ENCODE measurements at places on chromosomes 11 and 22. TPM values are rescaled to one million over a fixed set of nuclear protein-coding genes. Genes with fewer than 3 reads are reported as not detected.

Gene PPFIBP2
- polyA plus RNA-seq, result 29.1 TPM

Gene PAMR1
- polyA plus RNA-seq, result not detected

Gene TMEM41B
- 9.0 TPM for polyA plus RNA-seq

Gene MYOD1
- not detected for polyA plus RNA-seq

Gene OR2AG2
- polyA plus RNA-seq, result not detected

Gene SPDYC
- not detected for polyA plus RNA-seq

Gene STIM1
- polyA plus RNA-seq, result 22.1 TPM

Gene SLC29A2
- polyA plus RNA-seq, result 3.0 TPM

Gene MYRF
- not detected for polyA plus RNA-seq

Gene CFAP68
- 25.7 TPM for polyA plus RNA-seq

Gene C11orf91
- not detected for polyA plus RNA-seq

Gene C11orf87
- polyA plus RNA-seq, result not detected

Gene IGF2
- not detected for polyA plus RNA-seq

Gene SCGB1D2
- polyA plus RNA-seq, result not detected

Gene HTR3B
- polyA plus RNA-seq, result not detected

Gene BBS1
- 10.3 TPM for polyA plus RNA-seq

Gene MIF
- polyA plus RNA-seq, result 1,216 TPM

Gene HEPHL1
- 0.04 TPM for polyA plus RNA-seq

Gene OR52I1
- not detected for polyA plus RNA-seq

Gene TLCD5
- not detected for polyA plus RNA-seq

Gene APOL4
- polyA plus RNA-seq, result not detected

Gene RBM4
- 189 TPM for polyA plus RNA-seq

Gene VWCE
- polyA plus RNA-seq, result 0.84 TPM

Gene SAA1
- not detected for polyA plus RNA-seq

Gene KRTAP5-2
- not detected for polyA plus RNA-seq

Gene SLC22A8
- polyA plus RNA-seq, result not detected

Gene CD81
- 195 TPM for polyA plus RNA-seq

Gene CCDC179
- not detected for polyA plus RNA-seq

Gene KCTD21
- 1.9 TPM for polyA plus RNA-seq

Gene MLC1
- polyA plus RNA-seq, result 0.08 TPM

Gene ALG12
- polyA plus RNA-seq, result 13.4 TPM

Gene P2RY2
- polyA plus RNA-seq, result 0.13 TPM

Gene APOBEC3F
- 33.0 TPM for polyA plus RNA-seq

Gene TAGLN
- 1.6 TPM for polyA plus RNA-seq

Gene FAM118B
- 11.1 TPM for polyA plus RNA-seq

Gene LIN7C
- 10.7 TPM for polyA plus RNA-seq

Gene OR10A2
- not detected for polyA plus RNA-seq

Gene GNAZ
- 2.0 TPM for polyA plus RNA-seq

Gene OR4S2
- not detected for polyA plus RNA-seq

Gene ELFN2
- not detected for polyA plus RNA-seq

Gene MPZL3
- 0.95 TPM for polyA plus RNA-seq

Gene CASP5
- 0.45 TPM for polyA plus RNA-seq

Gene JAML
- polyA plus RNA-seq, result 5.9 TPM

Gene CWF19L2
- polyA plus RNA-seq, result 9.5 TPM

Gene PHF21B
- polyA plus RNA-seq, result not detected

Gene TMPRSS6
- polyA plus RNA-seq, result not detected
